Astrocyte (in vitro differentiated cells and primary cell): ENCODE measurements at places on chromosomes 11 and 22.

- DNase-seq, result peak; percentile 55
These were observed 31.9 kb downstream of the FBLN1 start for GRCh38 chr22:45534339-45535192.

DNA sequence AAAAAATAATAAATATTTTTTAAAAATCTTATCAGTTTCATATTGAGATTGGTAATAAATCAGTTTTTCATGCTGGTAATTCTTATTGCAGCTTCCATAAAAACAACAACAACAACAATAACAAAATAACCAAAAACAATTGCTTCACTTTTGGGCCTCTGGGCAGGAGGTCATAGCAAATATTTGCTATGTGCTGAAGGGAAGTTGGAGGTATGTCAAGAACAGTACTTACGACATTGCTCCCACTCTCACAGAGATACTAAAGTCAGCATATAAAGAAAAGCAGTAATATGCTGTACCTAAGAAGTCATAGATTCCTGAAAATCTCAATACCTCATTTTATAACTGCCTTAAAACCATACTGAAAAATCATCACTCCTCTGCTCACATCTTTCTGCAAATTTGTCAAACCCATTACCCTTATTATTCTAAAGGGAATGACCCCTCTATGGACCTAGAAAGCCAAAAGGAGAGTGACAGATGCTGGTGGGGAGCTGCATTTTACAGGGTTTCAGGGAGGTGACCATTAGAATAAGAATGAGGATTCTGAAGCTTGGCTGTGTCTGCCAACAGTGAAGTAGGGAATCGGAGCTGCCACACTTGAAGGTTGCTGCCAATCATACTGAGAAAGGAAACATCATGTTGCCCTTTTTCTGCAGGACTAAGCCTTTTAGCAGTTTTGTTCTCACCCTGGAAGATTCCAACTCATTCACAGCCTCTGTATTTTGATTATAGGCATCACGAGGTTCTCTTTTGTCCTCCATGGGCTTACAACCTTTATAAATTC lies 742.9 kb downstream of the LRRC4C start:
- DNase-seq, result no peak

GRCh38 chr11:8220261-8221045 lies 43.2 kb downstream of the LMO1 start:
- DNase-seq, result no peak

DNA sequence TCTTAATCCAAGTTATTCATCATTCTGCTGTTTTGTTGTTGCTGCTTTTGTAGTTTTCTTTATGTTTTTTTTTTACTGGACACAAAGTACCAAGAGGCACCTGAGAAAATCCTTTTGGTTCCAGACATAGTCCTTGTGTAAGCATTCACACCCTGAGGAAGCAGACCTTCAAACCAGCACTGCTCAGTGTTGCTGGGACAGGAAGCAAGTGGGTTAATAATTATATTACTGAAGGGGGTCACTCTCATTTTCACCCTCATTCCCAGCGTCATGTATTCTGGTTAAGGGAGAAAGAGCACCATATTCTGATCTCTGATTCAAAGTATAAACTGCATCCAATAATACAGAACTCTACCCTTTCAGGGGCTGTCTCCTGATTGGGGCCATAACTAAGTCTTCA lies 5.9 kb upstream of the ALKBH3 start:
- DNase-seq, result no peak

GRCh38 chr11:94897330-94897768 lies 76.0 kb downstream of the CWC15 start:
- peak; percentile 22 for DNase-seq

DNA sequence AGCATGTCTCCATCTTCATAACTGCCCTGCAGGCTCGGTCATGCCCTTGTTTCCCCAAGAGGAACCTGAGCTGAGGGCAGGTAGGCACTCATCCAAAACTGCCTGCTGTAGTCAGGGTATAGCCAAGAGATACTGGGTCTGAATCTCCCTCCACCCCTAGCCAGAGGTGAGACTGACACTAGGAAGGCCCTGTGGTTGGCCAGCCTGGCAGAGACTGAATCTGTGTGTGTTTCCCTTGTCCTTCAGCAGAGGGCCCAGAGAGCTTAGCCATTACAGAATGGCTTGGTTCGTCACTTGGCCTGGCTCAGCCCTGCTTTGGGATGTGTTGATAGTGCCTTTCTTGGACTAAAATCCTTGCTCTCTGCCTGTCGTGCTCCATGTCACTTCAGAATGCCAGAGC lies 79.3 kb upstream of the SUSD2 start:
- DNase-seq, result no peak

DNA sequence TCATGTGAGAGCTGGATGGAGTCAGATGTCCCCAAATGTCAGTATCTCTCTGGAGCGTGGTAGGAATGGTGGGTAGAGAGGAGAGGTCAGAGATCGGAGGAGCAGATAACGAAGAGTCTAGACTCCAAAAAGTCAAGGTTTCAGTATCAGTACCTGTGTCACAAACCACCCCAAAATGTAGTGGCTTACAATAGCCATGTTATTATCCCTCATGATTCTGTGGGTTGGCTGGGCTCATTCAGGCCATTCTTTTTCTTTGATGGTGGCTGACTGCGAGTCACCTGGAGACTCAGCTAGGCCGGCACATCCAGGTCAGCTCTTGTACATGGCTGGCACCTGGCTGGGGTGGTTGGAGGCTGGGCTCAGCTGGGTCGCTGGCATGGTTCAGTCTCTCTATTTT lies 7.3 kb upstream of the SSTR3 start:
- DNase-seq, result no peak

DNA sequence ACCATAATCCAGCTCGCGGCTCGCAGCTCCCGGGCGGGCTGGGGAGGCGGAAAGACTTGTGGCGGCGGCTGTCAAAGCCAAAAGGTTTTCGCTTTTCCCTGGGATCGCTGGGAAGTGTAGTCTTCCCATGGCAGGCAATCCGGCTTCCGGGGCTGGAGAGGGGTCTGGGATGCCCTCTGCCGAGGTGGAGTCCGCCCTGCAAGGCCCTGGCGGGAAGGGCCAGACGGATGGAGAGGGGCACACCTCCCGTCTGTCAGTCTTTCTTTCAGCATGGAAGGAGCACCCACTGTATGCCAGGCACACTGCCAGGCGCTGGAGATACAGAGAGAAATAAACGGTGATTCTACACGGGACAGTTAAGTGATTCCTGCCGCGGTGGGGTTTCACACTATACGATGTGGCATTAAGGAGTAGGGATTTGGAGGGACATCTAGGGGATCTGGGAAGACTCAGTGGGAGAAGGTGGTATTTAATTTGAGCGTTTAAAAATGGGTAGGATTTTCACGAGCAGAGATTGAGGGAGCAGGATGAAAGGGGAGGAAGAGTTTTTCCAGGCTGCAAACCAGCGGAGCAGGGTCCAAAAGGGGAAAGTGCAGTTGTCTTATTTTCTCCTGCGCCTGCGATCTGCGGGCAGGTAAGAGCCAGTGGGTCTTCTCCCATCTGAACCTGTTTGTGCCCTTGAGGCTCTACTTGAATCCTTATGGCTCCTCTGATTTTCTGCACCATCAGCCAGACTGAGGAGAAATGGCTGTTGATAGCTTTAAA lies at the start of gene BACE1:
Gene BACE1, minus strand, starts transcription at position 60 of the 765 bp plus-strand sequence. CDS start 461 bp downstream, outside the sequence.
- DNase-seq, result peak; percentile 76

- no peak for DNase-seq
These were observed 1256.1 kb upstream of the CNTN5 start for GRCh38 chr11:97764605-97765004.

- DNase-seq, result no peak
These were observed at the start of gene OR52K2 for GRCh38 chr11:4448995-4449394. TSS of gene OR52K2 (plus strand) at chr11:4449295. CDS start at chr11:4449340, 45 bp downstream.

DNA sequence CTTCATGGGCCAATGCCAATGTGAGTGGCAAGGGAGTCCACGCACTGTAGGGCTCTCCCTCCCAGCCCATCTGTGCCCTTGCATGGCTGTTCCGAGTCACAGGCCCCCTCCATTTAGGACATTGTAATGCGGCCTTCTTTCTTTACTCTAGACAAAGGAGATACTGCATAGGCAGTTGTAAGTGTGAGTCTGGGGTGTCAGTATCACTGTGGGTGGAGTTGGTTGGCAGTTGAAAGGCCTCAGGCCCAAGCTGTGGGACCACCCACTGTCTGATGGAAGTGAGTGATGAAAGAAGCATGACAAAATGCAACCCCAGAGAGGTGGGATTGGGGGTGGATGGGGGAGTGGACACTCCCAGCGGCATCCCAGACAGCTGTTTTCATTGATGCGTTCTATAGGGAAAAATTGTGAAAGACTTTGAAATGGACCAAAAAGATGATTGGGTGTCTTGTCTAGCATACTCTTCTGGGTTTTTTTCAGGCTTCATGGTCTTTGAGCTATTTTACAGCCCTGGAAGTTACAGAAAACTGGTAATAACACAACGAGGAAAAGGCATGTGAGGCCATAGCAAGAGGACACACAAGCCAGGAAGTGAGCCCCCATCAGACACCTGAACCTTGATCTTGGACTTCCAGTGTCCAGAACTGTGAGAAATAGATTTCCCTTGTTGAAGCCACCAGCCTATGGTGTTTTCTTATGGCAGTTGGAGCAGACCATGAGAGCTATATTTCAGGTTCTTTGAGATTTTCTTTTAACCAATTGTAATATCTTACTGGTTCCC lies 114.6 kb downstream of the NECTIN1 start:
- no peak for DNase-seq

DNA sequence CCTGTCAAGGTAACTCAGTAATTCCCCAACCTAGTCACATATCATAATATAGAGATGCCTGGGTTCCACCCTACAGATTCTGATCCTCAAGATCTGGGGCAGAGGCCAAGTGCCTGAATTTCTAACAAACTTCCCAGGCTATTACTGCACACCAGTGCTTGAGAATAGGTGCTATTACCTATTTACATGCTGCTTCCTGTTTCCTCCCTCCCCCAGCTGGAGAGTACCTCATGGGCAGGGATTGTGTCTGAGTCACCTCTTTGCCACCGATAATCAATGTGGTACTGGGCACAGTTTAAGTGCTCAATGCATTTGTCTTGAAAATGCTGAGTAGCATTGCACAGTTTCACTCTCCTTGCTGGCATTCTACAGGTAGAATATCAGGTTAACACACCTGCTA lies 582.2 kb upstream of the CADM1 start:
- no peak for DNase-seq

DNA sequence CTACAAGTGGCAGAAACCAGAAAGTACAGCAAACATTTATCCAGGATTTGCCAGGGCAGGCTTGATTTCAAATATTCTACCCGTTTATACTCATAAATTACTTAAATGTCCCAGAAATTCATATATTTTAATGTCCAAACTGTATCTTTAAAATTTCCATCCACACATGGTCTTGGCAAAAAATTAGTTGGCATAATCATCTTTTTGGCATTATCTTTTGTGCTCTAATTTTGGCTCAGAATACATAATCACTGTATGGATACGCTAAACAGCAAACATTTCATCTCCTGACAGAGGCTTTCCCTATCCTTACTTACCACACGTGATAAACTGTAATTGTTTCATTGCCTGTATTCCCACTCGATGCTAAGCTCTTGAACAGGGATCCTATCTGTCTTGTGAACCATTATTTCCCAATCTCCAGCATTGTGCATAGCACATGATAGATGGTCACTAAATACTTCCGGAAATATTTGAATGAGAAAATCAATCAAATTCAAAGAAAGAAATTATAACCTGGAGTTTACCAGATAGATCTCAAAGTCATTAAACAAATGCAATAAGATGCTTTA lies 64.2 kb downstream of the CADM1 start:
- no peak for DNase-seq

DNA sequence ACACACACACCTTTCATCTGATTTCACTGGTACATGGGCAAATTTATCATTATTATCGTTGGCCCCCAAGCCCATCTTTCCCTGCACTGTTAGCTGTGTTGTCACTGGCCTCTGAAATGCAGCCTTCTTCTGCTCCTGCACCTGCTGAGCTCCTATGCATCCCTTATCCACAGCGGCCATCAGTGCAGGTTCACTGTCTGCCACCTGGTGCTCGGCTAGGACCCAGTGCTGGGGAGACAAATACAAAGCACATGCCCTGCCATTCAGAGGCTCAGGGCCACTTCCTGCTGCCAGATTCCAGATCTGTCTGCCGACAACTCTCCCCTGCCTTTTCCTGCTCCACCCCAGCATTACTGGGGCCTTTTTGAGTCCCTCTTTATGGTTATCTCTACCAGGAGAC lies 1205.4 kb downstream of the TBC1D22A start:
- no peak for DNase-seq

GRCh38 chr22:42414565-42415303 lies 17.5 kb downstream of the NFAM1 start:
- DNase-seq, result no peak

- no peak for DNase-seq
These were observed 119.2 kb upstream of the TMEM45B start for GRCh38 chr11:129696309-129696989.

DNA sequence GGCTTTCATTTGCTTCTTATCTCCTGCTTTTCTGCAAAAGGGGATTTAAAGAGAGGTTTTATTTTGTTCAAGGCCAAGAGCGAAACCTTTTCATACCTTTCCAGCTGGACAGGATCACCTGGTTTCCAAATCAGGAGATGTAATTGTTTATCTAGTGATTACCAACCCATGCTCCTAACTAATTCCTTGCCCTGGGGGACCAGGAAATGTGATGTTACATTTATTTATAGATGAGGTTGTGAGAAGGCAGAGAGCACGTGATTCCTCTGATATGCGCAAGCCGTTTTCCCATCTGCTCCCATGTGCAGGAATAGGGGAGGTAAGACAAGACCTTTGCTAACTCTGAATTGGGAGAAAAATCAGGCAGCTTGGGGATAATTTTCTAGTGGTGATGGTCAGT lies 507.2 kb upstream of the LARGE1 start:
- no peak for DNase-seq

DNA sequence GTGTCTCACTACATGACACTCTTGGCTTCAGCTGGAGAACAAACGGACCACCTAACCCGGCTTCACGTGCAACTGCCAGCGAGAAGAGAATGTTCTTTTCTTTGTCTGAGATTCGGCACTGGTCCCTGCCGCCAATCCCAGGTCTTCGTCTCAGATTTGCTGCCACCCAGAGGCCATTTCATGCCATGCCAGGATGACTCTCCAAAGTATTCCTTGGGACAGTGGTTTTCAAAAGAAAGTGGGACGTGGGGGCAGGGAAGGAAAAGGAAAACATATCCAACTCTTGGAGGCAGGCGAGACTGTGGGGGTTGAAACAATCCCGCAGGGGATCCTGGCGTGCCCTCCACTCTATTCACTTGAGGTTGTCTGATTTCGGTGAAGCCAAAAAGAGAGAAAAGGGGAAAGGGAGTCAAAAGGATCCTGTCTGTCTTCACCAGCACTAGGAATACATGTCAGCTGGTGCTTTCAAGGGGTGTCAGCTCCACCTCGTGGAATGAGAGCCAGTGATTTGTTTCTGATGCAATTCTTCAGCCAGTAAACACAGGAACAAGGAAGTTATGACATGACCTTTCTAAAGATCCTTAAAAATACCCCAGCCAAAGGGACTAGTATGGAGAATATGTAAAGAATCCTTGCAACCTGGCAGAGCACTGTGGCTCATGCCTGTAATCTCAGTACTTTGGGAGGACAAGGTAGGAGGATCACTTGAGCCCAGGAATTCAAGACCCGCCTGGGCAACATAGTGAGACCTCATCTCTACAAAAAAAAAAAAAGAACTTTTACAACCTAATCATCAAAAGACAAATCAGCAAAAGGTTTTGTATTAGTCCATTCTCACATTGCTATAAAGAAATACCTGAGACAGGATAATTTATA lies 41.0 kb upstream of the APLNR start:
- peak; percentile 48 for DNase-seq
